Stimulated activated CD4-positive, alpha-beta T cell treated with anti-CD3 and anti-CD28 coated beads, Interleukin-4, amount 100 ng/mL, for 4 hours (primary cell): ENCODE measurements at places on chromosomes 5 and 9.

DNA sequence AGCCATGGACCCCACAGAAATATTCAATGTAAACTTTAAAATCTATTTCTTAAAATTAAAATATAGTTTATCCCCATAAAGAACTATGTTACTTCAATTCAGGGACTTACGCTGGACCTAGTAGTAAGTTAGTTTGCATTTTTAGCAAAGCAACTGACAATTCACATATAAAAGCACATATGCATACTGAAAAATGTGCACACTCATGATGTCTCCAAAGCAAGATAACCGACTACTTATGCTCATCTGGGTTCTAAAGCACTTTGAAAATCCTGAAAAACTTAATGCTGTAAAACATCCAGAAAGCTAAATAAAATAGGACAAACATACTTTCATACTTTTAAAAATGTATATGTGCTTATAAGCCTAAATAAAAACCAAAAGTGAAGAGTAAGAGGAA, 264.4 kb upstream of the GAS1 start:
- DNase-seq = no peak

GRCh38 chr9:90555351-90556057, 87.1 kb downstream of the DIRAS2 start:
- DNase-seq = no peak

DNA sequence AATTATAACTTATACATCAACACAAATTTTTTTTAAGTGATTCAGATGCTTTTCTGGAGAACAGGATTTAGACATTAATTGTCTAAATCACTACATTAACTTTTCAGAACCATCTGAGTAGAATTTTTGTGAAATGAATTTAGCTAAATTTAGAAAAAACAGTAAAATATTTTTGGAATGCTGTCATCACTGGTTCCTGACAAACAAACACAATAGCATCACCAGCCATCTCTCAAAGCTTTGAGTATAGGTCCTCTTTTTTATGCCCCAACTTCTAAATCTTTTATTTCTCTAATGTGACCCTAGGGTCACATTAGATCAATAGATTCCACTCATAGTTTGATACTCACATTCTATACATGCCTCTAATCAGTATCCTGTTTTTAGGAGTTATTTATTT, 104.6 kb downstream of the PRR16 start:
- DNase-seq = no peak

DNA sequence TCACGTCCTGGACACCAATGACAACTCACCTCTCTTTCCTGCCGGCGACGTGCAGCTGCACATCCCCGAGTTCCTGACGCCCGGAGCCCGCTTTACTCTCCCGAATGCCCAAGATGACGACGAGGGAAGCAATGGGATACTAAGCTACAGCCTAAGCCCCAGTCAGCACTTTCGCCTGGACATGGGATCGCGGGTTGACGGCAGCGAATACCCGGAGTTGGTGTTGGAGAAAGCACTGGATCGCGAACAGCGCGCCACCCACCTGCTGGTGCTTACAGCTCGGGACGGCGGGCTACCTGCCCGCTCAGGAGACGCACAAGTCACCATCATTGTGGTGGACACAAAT, 1.1 kb downstream of the PCDHAC1 start:
- DNase-seq = no peak

DNA sequence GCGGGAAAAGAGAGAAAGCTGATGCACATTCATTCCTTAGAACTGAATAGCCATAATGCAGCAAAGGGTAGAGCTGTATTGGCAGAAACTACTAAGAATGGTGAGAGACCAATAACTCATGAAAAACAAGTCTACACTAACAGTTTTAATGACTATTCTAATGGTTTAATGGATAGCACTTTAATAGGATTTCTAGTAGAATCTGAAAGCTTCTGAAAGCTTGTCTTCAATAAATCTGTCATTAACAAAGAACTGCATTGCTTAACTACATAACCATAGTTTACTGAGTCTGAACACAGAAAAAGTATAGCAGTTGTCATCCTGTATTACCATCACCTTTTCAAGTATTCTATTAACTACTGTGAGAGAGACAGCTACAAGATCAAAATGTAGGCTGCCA, 617.8 kb upstream of the DMAC1 start:
- no peak for DNase-seq

DNA sequence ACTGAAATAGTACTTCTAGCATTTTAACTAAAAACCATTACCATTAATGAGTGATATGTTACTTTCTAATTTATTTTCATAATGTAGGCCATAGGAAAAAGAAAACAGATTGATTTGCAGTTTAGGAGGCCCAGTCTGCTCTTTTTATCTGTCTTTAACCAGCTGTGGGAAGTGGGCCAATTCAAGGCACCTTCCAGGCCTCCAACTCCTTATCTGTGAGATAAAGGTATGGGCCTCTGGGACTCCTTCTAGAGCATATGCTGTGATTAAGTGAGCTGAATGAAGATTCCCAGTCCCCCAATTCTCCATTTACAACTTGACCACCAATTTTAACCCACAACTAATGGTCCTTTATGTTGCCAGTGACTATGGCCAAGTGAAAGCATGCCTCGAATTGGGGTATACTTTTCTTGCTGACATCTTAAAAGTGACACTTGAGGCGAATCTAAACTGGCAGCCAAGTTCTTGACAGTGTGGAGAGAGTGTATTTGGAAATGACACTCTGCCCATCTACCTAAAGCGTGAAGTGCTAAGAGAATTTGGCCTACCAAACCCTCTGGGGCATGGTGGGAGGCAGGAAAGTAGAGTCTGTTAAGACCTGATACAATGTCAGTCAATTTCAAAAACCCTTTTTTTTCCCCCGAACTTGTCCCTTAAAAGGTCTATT, 88.3 kb downstream of the PIK3R1 start:
- DNase-seq = no peak

DNA sequence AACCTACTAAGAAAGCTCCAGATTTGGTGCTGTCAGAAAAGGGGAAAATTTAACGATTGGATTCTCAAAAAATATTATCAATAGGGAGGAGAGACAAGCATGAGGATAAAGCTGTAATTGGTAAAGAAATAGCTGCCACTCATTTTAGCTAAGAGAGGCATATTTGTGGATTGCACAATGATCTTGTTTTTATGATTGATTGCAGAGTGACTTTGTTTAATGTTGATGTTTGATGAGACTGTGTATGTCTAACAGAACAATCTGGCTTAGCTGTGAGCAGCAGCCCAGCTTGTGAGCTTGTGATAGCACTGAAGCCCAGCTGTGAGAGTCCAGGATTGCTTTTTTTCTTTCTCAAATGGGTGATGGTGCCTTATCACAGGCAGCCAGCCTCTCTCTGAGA, 56.4 kb downstream of the ZNF883 start:
- DNase-seq = no peak

DNA sequence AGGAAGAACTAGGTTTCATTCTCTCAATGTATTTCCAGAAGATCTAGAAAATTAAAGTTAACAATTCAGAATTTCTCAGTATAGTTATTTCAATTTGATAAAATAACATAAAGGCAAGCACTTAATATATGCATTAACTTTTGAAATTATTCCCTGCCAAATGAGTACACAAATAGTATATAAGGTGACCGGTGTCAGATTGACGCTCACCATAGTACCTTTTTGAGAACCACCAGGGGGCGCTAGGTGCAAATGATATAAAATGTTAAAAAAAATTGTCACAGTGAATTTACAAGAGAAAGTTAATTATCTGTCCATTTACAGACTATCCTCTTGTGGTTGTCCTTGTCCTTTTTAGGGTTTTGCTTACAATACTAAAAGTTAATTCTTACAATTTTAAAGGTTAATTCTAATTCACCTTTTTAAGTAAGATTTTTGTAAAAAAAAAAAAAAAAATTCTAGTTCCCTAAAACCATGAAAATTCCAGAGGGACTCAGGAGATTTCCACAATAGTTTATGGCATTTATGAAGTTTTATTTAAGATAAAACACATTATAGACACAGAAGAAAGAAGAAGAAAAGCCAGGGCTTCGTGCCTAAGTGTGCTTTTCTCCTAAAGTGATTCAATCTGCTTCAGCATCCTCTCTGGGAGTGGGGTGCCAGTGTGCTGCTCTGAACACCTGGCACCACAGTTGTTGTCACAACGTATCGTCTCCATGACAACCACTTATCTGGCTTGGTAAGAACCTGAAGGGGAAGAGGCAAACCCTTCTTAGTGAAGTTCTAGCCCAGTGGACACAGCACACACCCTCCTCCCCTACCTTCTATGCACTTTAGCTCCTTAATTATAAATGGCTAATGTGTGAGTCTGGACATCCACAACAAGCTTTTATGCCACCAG, 1.7 kb downstream of the ADAMTS16 start:
- DNase-seq = peak; percentile 9

- no peak for DNase-seq
Measured at GRCh38 chr5:171475596-171475995, 56.1 kb downstream of the FGF18 start.

GRCh38 chr5:109936996-109937395, 247.3 kb downstream of the MAN2A1 start:
- no peak for DNase-seq

DNA sequence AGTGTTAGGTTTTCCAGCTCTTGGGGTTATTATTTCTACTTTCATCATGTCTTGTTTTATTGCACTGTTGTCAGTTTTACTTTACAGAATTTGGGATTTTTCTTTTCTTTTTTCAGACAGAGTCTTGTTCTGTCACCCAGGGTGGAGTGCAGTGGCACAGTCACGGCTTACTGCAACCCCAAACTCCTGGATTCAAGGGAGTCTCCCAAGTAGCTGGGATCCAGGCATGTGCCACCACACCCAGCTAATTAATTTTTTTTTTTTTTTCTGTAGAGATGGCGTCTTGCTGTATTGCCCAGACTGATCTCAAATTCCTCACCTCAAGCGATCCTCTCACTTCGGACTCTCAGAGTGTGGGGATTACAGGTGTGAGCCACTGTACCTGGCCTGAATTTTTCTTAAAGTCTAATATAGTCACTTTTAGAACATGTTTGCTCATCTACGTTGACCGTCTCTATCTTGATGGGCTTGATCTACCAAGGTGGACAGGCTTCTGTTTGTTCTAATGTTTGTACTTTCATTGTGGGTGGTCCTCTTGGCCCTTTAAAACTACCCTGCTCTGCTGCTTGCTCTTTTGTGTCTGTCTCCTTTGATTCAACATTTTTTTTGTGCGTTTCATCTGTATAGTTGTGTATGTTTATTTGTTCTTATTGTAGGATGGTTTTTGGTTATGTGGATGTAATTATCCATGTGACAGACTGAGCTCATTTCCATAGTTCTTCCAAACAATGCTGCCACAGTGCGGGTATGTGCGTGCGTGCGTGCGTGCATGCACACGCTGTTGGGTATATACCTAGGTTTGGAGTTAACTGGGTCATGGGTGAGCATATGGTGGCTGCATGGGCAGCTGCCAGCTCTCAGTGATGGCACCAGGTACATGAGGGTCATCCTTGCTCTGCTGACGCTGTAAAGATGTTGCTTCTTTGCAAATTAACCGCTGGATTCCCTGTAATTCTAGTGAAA, 18.1 kb downstream of the PRRC2B start:
- no peak for DNase-seq

DNA sequence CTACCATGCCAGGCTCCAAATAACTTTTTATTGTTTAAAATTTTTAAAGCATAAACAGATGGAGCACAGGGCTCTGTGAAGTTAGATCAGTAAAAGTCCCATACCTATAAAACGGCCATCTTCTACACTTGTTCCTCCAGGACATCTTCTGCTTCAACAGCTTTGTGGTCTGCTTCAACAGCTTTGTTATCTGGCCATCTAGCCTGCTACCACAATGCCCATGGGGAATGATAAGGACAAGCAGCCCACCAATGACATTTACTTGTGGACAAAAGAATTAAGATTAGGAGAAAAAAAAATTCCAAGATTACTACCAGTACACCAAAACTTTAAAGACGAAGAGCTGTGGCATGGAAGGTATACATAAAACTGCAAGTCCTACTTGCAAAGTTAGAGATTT, 2.2 kb upstream of the VPS13A start:
- no peak for DNase-seq

DNA sequence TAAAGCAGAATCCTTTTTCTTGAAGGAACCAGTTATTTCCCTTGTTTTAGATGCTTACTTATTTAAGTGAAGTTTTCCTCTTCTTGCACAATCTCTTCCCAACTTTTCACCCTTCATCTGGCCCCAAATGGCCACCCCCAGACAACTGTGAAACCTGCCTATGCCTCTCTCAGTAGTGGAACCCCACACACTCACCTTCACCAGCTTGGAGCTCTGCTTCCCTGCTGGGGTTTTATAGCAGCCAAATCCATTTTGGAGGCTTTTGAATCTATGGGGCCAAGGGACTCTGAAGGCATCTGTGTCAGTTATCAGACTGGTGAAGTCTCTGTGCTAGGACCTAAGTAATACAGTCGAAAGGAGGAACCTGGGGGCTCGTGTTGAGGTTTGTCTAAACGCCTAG, 22.9 kb upstream of the SPINK1 start:
- no peak for DNase-seq

DNA sequence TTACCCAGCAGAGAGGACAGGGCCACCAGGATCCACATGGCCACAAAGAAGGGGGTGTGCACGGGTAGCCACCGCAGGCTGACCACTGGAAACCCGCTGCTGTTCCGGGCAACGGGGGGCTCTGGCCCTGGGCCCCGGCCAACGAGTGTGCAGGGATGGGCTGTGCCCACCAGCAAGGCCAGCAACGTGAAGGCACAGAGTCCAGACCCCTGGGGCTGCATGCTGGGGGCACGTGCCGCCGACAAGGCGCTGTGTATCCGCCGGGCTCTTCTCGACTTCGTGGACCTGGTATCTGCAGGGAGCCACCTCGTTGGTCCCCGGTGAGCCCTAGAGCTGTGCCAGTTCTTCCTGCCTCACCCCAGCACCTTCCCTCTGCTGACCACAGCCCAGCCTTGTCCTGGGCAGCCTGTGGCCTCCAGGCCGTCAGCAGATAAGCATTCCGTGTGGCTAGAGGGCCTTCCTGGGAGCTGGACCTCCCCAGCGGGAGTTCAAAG, 42.2 kb upstream of the CEP72 start:
- DNase-seq = no peak

DNA sequence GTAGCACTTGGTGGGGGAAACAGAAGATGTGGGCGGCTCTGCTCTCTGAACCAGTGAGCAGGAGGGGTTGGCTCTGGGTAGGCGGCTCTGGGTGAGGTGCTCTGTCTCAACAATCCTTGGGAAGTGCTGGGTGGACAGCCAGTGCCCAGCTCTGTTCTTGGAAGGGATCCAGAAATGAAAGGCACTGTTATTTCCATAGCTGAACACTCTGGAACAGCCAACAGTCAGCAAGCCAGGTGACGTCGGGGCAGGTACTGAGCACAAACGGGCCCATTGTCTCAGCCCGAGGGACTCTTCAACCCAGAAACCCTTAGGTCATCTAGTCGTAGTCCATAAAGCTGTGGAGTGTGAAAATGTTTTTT, 36.3 kb downstream of the OLFM1 start:
- no peak for DNase-seq

GRCh38 chr5:402615-403359, 40.2 kb upstream of the EXOC3 start:
- DNase-seq = no peak
